Gastroesophageal sphincter (tissue), 4 donors: ENCODE measurements at places on chromosomes 1 and 21. TPM values are rescaled to one million over a fixed set of nuclear protein-coding genes. Genes with fewer than 3 reads are reported as not detected.

Gene HPCAL4
- 1.8 TPM for total RNA-seq

Gene SLAMF6
- total RNA-seq: 1.2 TPM

Gene PTPRC
- 31.9 TPM for total RNA-seq

Gene ALPL
- 6.1 TPM for total RNA-seq

Gene LCE2B
- not detected for total RNA-seq

Gene TEDDM1
- total RNA-seq: not detected

Gene CLCNKB
- total RNA-seq: 1.2 TPM

Gene RGSL1
- total RNA-seq: 0.04 TPM

Gene LCE1E
- not detected for total RNA-seq
